ENCODE measurements at places on chromosomes 5 and 9.

GRCh38 chr5:88140396-88140855 is 128.2 kb downstream of the TMEM161B start:
- DNase-seq: no peak

DNA sequence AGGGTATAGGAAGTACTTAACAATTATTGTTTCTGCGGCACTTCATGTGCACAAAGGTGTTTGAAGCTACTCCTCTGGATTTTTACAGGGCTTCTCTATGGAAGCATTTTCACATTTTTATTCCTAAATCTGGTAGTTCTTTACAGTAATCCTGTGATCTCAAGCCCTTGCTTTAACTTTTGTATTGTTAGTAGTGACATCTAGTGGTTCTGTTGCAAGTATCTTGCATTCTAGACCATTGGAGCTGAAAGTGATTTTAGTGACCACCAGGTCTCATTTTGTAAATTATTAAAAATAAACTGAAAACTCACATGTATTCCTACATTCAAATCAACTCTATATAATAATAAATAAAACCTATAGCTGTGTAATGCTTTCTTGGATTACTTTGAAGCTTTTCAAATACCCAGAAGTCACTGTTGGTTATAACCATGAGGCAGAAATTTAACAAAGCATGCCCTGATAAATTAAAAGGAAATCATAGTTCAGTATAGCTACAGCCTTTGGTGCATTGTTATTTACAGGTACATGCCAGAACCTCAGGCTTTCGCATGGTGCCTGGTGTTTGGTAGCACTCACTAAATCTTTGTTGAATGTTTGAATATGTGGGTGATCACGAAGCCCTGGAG is 18.9 kb downstream of the RPS23 start:
- DNase-seq: no peak

- no peak for DNase-seq
Measured at GRCh38 chr5:154892369-154892771, 33.9 kb downstream of the CNOT8 start.

GRCh38 chr5:15243301-15244020 is 256.5 kb upstream of the FBXL7 start:
- no peak for DNase-seq

- DNase-seq: no peak
Measured at GRCh38 chr5:109421956-109422355, 12.2 kb upstream of the PJA2 start.

DNA sequence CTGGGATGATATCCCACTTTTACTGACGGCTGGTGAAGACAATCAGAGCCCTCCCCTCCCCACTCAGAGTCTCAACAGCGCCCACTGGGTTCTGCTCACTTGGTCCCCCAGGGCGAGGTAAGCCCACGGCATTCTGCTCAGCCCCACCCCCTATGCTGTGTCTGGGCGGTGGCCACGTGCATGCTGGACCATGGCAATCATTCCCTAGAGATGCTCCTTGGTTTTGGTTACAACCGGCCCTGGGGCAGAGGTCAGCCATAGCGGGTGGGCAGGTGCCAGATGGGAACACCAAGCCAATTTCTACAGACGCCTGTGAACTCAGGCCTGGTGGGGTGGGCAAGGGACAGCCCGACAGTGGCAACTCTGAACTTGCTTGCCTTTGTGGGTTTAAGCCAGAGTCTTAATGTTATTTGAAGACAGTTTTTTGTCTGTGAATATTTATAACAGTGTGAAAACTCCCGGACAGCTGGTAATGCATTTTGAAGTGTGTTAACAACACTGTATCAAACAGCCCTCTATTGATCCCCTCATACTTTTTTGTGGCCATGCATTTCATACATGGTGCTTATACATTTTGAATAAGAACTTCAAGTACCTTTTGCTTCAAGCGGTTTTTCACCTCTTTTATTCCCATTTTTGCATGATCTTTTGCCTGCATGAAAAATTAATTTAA is 94.2 kb downstream of the CRB2 start:
- no peak for DNase-seq

DNA sequence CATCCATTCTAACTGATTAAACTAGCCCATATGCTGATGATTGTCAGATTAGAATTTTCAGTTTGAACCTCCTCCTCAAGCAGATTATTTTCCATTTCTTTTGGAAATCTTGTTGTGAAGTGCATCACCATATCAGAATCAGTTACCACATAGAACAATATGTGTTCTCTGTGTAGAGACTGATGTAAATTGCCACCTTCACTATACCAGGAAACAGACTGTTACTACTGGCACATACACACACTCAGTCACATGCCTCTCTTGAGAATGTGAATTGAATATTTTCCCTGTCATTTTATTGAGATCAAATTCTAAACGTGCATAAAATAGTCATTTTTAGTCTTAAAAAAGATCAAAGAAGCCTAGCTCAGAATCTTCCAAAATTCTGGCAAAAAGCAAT is 161.4 kb downstream of the ALDH1A1 start:
- no peak for DNase-seq

GRCh38 chr9:109792951-109793546 is 13.1 kb downstream of the PALM2AKAP2 start:
- no peak for DNase-seq

DNA sequence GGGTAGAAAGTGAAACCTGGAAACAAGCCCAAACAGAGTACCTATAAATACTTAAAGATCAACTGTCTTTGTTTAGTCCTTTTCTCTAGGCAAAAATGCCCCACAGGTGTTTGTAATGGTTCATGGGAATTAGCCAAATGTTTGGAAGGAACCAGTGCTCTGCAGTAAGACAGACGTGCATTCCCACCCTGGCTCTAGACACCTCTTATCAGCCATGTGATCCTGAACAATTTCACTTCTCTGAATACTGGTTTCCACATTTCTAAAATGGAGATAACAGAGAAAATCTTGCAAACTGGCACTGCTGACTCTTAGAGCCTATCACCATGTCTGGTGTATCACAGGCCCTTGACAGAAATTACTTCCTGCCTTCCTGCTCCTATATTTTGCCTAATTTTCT is 30.0 kb downstream of the GLIS3 start:
- no peak for DNase-seq

DNA sequence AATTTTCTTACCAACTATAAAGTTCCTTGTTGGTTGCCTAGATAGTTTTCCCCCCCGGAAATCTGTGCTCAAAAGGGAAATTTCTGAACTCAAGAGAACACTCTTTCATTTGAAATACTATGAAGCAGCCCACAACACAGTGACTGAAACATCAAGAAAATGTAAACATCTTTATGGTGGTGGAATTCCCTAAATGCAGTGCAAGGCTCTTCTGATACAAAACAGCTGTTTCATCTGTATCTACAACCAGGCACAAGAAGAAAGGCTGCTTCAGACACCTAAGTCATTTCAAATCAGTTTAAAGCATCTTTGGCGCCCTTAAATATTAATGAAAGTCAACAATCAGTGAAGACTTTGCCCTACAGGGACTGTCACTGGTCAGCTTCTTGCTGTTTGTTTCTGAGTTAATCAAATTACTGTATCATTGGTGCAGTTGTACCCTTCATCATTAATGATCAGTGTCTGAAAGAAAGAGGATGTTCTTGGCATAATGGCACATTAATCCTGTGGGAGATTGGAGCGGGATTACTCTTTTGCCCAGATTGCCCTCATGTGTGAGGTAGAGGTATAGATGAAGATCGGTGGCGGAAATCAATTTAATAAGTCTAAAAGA is 947.0 kb downstream of the NR2F1-AS1 start:
- DNase-seq: no peak

DNA sequence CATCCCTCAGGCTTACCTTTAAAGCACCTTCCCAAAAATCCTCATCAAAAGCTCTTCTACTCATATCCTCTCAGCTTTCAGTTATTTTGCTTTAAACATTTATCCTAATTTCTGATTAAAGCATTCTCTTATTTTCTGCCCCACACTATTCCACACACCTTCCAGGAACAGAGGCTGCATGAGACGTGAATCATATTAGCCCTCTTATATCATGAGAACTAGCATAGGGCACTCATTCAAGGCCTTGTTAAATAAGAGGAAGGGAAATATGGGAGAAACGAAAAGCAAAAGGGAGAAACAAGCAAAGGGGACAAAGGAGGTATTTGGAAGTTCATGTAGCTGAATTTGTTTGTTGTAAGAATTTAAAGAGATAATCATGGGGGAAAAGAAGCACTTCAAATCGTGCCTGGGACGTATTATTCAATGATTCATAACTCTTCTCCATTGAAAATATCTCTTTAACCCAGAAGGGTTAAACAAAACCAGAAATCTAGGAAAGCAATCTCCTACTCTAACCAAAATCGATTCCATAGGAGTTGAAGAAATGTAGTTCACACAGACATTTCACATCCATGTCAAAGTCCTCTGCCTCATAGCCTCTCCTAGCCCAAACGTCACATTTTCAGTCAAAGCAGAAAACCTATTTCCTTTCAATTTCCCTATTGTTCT is 4.1 kb downstream of the ALDH1A1 start:
- no peak for DNase-seq

DNA sequence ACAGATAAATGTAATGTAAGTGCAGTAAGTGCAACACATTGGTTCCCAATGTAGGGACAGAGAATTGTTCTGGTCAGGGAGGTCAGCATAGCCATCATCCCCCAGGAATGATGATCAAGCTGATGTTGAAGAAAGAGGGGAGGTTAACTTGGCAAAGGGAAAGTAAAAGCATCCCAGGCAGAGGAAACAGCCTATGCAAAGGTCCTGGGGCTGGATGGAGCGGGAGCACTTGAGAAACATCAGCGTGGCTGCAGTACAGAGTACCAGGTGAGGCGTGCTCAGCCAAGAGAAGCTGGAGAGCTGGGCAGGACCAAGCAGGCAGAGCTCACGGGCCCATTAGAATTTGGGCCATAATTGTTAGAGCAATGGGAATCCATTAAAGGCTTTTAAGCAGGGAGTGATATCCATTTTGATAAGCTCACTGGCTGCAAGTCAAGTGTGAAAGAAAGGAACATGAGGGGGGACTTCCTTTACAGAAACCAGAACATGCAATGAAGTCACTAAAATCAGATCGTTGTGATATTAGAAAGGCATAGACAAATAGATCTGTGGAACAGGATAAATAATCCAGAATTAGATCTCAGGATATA is 50.1 kb upstream of the HAND1 start:
- no peak for DNase-seq

DNA sequence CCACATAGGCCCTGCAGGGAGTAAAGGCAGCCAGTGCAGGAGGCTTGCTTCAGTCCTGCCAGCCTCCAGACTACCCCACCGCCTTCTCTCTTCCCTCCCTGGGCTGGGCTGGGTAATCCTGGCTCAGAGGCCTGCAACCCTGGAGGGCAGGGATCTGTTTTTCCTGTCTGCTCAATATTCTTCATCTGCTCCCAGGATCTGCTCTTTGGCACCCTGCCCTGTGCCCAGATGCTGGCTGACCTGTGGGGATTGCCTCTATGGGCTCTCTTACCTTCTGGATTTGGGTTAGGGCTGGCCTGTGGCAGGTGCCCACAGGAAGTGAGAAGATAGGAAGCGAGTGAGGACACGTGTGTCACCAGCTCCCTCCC is 7.3 kb upstream of the ANGPTL2 start:
- no peak for DNase-seq

DNA sequence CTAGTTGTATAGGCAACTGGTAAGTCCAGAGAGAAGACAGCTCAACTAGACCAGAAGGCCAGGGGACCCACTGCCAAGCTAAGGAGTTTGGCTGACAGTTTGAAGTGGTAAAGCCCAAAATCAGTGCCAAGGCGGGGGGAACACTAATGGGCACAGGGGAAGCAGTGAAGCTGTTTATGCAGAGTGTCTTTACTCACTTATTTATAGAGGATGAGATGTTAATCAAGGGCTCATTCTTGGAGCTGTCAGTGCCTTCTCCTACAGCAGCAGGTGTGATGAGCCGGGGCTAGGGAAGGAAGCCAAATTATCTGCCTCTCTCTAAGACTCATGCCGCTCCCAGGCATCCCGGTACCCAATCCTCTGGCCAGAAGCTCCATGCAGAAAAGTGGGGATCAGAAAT is 75.2 kb upstream of the GALNT10 start:
- no peak for DNase-seq
